ENCODE measurements at places on chromosomes 13 and 19.
A peak's percentile ranks its signal among the peaks of the same experiment; 100 is the strongest.

DNA sequence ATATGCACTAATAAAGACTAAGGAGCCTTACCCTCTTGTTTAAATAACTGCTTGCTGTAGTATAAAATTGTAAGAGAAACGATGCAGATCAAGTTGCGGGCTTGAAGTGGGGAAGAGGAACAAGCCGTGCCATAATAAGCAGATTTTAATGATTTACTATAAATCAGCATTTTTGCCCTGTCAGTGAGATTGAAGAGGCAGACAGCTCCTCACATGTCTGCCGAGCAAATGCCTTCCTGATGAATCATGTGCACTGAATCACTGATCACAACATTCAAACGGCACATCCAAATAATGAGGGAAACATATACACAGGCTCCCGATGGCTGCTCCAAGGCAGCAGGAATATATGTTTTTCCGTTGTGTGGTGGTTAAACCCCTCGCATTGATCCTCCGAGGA lies 282.9 kb downstream of the TSHZ3 start:
- no peak for DNase-seq

DNA sequence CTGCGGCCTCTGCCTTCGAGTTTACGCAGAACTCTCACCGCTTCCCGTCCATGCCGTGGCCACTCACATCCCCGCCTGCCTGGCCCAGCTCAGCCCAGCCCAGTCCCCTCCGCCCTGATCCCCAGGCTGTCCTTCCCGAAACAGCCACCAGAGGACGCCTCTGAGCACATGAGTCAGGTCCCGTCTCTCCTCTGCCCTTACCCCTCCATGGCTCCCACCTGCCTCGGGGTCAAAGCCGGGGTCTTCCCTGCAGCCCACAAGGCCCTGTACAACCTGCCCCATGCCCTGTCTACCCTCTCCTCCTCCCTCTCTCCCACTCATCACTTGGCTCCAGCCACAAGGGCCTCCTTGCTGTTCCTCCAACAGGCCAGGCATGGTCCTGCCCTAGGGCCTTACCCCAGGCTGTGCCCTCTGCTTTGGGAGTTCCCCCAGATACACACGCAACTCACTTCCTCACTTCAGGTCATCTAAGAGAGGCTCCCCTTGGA lies 8.1 kb upstream of the SEMA6B start:
- peak; percentile 45 for DNase-seq

GRCh38 chr13:23549724-23550123 lies 20.5 kb upstream of the TNFRSF19 start:
- no peak for DNase-seq

GRCh38 chr13:20973886-20974425 lies 71.4 kb upstream of the XPO4 start:
- no peak for DNase-seq

DNA sequence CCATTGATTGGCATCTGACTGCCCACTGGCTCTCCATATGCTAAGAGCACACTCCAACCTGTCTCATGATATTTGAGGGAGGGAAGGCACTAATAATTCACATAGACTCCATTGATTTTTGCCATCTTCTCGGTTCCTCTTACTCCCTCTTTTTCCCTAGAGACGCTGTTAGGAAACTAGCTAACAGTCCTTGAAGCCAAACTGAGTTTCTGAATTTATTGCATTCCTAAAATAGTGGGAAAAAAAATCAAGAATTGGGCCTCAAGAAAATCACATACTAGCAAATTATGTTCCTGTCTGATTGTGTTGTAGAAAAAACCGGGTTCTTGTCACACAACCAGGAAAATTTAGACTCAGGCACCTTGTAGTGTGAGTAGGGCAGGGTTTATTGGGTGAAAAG lies 86.4 kb upstream of the SLC7A1 start:
- no peak for DNase-seq

GRCh38 chr13:104015646-104016396 lies 949.6 kb upstream of the SLC10A2 start:
- no peak for DNase-seq

- DNase-seq = no peak
Measured at GRCh38 chr19:49666120-49666444, 349 bp downstream of the BCL2L12 start.

DNA sequence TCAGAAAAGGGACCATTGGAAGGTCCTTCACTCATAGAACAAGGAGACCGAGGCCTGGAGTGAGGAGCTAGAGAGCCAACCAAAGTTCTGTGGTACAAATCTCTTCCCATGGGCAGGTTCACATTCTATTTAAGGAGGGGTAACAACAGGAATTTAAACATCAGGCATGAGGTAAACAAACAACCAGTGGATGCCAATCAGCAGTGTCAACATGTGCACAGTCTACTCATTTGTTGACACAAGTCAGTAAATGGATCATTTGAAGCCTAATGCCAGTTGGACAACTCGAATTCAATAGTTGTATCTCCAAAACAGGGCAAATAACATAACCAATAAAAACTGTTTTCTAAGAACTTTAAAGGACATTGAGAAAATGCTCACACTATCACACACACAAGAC lies 6.3 kb upstream of the DOCK9 start:
- no peak for DNase-seq

DNA sequence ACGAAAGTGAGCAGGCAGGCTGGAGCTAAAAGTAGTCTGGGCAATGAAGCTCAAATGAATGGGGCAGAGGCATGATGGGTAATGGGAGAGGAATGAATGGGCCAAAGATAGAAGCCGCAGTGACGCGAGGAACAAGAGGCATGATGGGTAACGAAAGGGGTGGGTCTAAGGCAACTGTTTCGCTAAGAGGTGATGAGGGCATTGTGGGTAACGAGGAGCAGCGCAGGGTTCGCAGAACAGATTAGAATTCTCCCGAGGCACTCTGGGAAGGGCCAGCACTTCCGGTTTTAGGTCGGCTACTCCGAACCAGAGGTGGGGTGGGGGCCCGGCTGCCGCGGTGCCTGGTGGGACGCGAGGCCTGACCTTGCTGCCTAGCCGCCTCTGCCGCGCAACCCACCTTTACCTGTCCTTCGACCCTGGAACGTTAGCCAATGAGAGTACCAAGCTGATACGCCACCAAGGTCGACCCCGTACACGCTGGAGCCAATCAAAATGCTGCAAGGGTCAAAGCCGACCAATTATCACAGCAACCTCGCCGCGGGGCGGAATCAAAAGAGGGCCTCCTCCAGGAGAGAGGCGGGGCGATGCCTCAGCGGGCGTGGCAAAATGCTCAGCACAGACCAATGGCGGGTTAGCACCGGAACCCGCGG lies 563 bp upstream of the TOMM40 start:
- no peak for DNase-seq

DNA sequence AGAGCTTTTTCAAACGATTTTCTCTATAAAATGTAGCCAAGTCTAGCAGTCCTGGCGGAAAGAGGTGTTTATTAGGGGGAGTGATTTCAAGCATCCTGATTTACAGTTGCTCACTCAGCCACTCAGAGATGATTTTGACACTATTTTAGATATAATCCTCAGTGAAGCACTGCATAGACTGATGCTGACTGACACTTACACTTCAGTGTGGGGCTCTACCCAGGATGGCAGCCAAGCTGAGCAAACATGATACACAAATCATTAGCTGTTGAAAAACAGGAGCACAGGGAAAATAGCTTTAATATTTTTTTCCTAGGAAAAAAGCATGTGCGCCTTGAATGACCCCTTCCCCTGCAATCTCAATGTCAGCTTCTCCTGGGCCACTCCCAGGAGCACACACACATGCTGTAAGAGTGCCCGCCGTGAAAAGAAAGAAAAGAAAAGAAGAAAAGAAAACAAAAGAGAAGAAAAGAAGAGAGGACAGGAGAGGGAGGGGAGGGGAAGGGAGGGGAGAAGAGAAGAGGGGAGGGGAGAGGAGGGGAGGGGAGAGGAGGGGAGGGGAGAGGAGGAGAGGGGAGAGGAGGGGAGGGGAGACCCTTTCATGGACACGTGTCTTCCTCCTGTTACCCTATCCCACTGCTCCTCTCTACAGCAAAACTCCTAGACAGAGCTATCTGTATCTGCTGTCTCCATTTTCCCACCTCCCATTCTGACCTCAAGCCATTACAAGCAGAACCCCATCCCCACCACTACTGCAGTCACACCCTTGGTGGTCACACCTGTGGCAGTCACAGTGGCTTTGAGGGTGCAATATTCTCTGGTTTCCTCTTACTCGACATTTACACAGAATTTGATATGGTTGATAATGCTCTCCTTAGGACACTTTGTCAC lies 36.4 kb downstream of the RCBTB2 start:
- no peak for DNase-seq
